HCT116 (cell line): ENCODE measurements at places on chromosomes 2 and 18.
A peak's percentile ranks its signal among the peaks of the same experiment; 100 is the strongest.

GRCh38 chr2:230435431-230435830, 19.4 kb downstream of the SP100 start:
- DNase-seq: no peak

DNA sequence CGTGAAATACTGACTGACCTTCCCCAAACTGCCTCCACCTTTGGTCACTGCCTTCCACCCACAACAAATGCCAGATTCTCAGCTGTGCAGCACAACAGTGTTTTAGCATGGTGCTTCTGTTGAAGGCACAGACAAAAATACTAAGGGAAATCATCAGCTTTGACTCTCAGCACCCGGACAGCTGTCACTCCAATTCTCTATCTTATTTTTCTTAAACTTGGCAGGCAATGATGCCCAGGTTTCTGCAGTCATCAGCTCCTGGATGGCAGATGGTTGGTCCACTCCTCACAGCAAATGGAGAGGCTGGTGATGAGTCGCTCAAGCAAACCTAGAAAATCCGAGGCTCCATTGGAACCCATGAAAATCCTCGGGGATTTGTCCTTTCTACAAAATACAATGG, 2.9 kb upstream of the FAM124B start:
- DNase-seq: no peak

DNA sequence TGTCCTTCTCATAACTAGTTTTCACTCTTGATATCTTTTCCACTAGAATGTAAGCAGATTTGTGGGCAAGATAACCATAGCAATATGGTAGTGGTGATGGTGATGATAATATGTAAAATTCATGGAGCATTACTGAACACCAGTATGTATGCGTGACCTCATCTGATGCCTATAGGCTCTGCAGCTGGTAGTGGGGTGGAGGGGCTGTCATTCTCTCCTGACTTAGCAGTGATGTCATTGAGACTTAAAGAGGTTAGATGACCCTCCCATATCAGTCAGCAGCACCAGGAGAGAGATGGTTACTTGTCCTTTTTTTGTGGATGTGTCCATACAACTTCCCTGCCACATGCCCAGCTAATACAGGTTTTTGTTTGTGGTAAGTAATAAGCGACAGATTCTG, 27.9 kb downstream of the PARD3B start:
- no peak for DNase-seq

DNA sequence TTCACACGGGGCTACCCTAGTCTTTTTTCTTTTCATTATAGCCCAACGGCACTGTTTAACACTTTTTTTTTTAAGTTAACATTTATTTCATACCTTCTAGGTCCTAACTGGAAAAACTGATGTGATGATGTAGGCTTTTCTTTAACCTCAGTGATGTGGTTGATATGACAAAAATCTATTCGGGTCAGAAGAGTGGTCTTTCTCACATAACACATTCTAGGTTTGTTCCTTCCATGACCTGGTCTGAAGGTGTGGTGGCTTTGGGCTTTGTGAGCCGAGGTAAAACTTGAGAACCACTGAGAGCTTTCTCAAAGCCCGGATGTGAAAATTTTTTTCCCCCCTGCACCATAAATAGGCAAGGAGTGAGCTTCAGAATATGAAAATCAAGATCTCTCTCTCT, 44.2 kb downstream of the GPD2 start:
- no peak for DNase-seq

DNA sequence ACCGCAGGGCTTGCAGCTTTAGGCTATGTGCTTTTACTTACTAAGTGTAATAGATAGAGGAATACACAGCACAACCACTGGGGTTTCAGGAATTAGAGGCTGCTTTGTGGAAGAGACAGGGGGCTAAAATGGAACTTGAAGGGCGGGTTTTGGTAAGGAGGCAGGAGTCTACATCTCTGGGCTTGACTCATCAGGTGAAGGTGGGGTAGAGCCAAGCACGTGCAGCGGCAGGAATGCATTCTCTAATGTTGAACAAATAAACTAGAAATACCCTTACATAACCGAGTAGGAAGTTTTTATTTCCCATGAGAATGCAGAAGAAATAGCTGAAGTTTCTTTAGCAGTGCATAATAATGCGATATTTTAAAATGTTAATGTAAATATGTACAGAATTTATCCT, 673.8 kb upstream of the SALL3 start:
- DNase-seq: no peak

DNA sequence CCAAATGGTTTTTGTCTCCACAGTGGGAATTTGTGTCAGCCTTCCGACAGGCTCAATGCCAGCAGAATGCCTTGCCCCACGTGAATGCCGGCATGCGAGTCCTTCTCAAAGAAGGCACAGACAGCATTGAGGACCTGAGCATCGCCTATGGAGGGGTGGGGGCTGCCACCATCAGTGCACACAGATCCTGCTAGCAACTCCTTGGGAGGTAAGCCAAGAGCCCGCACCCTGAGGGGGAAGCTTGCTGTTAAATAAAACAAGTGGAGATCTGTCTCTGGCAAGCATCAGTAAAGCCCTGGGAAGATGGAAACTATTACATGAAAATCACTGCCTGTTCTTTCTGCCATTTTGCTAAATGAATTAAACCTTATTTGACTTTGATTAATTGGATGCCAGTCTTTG, 67.5 kb upstream of the BZW1 start:
- DNase-seq: no peak

DNA sequence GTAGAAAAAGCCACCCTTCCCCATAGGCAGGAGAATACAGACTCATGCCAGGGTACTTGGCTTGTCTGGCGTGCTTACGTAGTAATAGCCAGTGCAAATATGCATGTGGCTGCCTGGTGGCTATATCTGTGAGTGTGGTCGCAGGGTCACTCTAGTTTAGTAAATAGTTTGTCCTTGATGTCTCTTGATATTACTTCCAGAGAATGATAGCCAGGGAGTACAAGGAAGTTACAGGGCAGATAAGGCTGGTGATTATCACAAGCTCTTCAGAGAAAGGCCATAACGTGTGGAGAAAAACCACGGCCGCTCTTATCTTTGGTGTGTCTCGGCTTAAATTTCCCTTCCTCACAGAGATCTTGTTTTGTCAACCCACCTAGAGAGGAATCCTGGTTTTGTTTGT, 54.3 kb upstream of the SLC39A10 start:
- no peak for DNase-seq

- DNase-seq: no peak
Observed at GRCh38 chr2:44001716-44002115, 5.9 kb upstream of the LRPPRC start.

DNA sequence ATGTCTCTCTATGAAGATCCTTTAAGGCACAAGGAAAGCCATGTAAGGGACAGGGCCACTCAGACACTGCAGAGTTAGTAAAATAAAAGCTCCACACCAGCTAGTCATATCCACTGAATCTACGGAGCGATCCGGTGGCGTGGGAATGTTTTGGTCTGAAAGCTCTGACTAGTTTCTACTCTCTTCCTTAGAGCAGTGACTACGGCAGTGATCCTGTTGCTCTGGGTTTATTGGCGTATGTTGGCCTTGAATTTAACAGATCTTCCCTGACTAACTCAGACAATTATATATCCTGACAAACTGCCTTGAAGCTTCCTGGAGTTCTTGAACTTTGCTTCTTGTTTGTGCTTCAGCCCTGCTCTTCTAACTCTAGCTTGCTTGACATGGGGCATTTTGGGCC, 115.3 kb upstream of the FZD5 start:
- DNase-seq: no peak

DNA sequence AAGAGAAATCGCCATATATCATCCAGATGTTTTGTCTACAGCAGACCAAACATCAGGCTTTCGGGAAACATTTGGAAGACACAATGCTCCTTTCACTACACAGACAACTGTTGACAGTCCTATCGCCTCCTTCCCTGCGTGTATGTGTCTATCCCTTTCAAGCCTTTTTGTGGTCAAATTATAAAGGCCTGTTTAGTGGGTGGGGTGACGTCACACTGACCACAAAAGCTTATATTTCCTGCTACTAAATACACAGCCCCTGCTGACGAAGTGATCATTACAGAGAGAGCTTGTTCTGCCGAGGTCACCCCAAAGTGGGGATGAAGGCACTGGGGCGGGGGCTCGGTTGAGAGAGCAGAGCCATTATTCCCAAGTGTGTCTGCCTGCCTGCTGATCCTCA, 302.7 kb upstream of the TNP1 start:
- DNase-seq: peak; percentile 43

- no peak for DNase-seq
Observed at GRCh38 chr2:9199716-9200632, 6.6 kb upstream of the ASAP2 start.

DNA sequence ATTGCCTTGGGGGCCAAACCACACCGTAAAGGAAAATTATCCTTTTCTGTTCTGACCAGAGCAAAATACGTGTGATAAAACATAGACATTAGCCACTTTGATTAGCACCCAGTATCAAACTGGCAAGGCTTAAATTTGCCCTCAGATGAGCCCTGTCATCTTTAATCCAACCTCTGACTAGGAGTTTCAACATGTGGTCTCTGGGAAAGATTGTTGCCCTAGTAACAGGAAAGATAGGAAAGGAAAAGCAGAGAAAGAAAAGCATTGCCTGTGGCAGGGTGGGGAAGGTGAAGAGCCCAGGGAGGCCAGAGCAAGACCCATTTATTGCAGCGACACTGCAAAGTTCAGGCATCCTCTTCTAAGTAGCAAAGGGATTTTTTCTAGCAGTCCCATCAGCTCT, 181.5 kb upstream of the SCN7A start:
- no peak for DNase-seq

DNA sequence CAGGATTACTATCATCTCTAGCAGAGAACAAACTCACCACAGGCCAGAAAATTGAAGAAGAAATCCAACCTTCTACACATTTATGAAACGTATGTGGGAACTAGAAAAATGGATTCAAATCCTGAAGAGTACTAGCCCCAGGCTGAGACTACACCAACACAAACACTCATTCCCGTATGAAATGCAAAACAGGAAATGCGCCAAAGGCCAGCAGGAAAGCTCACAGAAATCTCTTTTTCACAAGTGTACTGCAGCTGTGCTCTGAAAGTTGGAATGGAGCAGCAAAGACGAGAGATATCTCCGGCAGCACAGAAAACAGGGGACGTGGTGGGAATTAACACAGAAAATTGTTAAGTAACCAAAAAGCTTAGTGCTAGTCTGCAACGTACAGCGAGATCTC, 913.5 kb downstream of the TDRD15 start:
- no peak for DNase-seq

DNA sequence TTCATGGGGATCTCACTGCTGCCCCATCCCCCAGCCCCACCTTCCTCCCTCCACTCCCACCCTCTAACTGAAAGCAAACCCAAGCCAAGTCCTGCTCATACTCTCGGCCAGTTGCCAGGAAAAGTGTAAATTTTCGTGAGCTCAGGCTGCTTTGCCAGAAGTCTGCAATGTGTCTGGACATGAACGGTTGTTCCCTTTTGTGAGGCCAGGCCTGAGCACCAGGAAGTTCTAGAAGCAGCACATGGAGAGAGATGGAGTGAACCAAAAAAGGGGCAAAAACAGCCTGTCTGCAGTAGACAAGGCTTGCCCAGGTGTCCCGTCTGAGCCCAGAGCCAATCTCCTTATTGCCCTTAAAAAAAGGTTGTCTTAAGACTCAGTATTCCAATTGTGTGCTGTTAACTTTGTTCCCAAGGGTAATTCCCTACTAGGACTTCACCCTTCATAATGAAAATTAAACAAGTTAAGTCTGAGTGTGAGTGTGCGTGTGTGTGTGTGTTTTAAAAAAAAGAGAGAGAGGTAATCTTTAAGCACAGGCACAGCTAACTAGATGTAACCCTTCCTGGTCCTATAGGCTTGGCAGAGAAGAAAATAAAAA, 247.1 kb downstream of the BCL11A start:
- no peak for DNase-seq

DNA sequence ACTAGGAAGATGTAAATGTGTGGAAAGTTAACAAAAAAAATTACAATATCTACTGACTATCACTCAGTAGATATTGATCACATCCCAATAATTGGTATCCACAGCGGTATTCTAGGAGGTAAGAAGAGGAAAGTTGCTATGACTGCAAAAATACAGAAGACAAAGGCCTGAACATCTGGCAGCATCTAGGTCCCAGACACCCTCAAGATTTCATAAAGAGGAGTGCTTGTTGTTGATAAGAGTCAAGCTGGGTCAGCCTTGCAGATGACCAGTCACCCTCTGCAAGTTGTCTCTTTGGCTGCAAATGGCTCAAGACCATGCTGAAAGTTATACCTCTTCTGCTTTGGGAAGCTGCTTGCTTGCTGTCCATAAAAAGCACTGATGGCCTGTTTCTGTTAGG, 228.4 kb upstream of the FBXO11 start:
- DNase-seq: no peak

DNA sequence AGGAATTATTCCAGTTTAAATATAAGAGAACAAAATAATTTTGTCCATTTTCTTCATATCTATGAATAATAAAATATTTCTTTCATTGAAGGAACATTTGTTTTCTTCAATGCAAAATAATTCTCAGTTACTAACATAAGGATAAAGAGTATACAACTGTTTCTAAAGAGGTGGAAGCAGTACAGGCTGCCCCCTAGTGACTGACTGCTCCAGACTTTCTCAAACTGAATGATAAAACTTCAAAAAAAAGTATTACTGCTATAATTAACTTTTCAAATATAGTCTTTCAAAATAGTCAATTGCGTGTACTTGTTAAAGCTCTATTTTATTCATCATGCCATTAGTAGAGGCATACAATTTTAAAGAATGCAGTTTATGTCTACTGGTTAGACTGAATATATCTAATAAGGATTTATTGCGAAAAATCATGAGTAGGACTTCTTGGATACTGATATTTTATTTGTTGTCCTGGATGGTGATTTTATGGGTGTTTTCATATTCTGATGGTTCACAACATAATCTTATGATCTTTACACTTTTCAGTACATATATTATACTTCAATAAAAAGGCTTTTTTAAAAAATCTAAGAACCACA, 100.1 kb downstream of the WDPCP start:
- DNase-seq: peak; percentile 15

- DNase-seq: no peak
Observed at GRCh38 chr2:163592954-163593622, 142.7 kb downstream of the FIGN start.

DNA sequence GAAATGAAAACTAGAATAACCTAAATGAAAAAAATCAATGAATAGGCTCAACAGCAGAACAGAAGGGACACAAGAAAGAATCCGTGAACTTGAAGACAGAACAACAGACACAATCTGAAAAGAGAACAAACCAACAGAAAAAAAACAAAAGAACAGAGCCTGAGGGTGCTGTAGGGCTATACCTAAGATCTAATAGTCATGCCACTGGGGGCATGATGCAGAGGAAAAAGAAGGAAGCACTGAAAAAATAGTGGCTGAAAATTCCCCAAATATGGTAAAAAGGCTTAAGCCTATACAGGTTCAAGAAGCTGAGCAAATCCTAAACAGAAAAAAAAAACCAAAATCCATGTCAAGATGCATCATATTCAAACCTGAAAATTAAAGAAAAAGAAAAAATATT, 50.3 kb downstream of the KANSL3 start:
- DNase-seq: no peak
